Activated B cell treated with CpG ODN at 0.5 μM for 24 hours (primary cell): ENCODE measurements at places on chromosomes 3 and 15.

GRCh38 chr3:29079358-29079757, 201.5 kb upstream of the RBMS3 start:
- H3K4me3 ChIP-seq = no peak overlapping the region
- H3K36me3 ChIP-seq = no peaks in the 10 kb centered on the region
- H3K4me1 ChIP-seq = no peaks in the 10 kb centered on the region
- no peak for DNase-seq
- H3K27ac ChIP-seq = no peak overlapping the region
- no peaks in the 10 kb centered on the region for H3K27me3 ChIP-seq

GRCh38 chr3:109532257-109533216, 195.2 kb upstream of the DPPA4 start:
- no peaks in the 10 kb centered on the region for H3K36me3 ChIP-seq
- DNase-seq = no peak
- no peaks in the 10 kb centered on the region for H3K4me1 ChIP-seq
- H3K27me3 ChIP-seq = no peaks in the 10 kb centered on the region

DNA sequence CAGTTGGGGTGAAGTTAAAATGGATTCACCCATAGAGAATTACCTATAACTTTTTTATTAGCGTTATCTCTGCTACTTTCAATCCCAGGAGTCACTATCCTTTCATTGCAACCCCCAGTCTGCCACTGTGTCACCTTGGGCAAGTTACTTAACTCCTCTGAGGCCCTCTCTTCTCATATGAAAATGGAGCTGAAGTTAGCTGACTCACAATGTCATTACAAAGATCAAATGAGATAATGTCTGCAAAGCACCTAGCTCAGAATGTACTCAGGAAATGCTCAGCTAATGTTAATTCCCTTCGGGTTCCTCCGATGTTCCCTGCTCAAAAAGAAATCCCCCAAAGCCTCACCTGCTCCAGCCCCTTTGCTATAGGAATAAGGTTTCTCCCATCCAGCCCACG, 50.0 kb downstream of the TRIM42 start:
- H3K27ac ChIP-seq = no peak overlapping the region
- H3K27me3 ChIP-seq = peaks cover 6% of the 10 kb centered on the region
- no peak for DNase-seq
- H3K4me3 ChIP-seq = no peak overlapping the region
- H3K4me1 ChIP-seq = no peaks in the 10 kb centered on the region

DNA sequence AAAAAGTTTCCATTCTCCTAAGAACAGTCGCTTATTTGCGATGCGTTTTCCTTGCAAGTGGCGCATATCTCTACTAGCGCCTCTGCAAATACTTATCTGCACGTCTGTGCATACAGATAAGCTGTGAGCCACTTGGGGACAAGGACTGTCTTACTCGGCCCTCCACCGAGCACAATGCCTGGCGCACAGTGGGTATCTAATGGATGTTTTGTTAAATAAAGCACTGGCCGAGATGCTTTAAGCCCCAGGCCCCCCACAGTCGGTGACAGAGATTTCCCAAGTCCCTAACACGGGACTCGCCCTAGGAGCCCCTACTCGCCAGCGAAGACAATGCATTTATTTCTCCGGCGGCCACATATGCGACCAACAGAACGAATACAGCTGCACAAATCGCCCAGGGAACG, 503 bp downstream of the HLTF start:
- H3K27ac ChIP-seq = peak overlapping the region; percentile 87
- peaks cover 32% of the 10 kb centered on the region for H3K4me1 ChIP-seq
- H3K4me3 ChIP-seq = peak overlapping the region; percentile 99

DNA sequence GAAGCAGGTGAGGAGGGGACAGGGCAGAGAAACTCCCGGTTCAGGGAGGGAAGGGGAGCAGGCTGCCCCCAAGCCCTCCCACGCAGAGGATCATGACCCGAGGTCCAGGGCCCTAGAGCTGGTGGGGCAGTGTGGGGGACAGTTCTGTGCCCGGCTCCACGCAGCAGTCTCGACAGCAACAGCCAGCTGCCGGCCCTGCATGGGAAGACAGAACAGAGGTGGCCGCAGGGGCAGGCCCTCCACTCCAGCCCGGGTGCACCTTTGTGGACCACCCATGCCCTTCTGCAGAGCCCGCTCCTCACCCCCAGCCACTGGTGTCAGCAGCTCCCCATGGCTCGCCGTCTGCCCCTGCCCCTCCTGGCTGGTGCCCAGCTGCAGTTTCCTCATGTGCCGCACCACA, 7.7 kb downstream of the OGG1 start:
- H3K4me3 ChIP-seq = no peak overlapping the region
- H3K4me1 ChIP-seq = peaks cover 13% of the 10 kb centered on the region
- H3K36me3 ChIP-seq = peaks cover 55% of the 10 kb centered on the region
- no peak for DNase-seq
- H3K27me3 ChIP-seq = no peaks in the 10 kb centered on the region

- no peaks in the 10 kb centered on the region for H3K36me3 ChIP-seq
- no peak overlapping the region for H3K27ac ChIP-seq
- H3K4me1 ChIP-seq = no peaks in the 10 kb centered on the region
- H3K4me3 ChIP-seq = no peak overlapping the region
Measured at GRCh38 chr3:89245612-89246011, 138.2 kb downstream of the EPHA3 start.

DNA sequence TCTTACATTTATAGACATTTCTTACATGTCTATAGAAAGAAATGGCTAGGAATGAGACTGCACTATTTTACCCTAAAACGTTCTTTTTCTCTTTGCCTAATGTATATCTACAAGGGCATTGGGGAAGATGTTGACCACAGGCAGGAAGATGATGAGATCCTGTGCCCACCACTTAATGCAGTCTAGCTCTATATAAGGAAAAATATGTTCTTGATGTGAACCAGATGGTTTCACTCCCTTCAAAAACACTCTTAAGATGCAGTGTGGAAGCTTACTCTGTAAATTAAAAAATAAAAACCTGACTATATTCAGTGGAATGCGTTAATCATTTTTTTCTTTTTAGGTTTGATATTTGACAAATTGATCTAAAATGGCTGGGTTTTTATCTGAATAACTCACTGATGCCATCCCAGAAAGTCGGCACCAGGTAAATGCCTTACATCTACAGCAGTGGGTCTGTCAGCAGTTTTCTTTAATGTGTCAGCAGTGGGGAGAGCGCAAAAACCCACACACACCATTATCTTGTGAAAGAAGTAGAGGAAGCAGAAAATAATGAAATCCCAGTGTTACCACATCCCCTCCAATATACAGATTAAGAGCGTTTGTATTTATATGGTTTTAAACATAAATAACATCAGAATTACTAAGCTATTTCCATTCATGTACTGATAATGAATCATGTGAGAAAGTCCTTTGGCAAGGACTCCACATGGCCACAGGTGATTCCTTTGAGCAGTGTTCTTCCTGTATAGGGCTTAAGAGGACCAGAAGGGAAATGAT, 10.1 kb downstream of the AGTR1 start:
- H3K27ac ChIP-seq = no peak overlapping the region
- H3K4me1 ChIP-seq = no peaks in the 10 kb centered on the region
- no peaks in the 10 kb centered on the region for H3K27me3 ChIP-seq
- H3K36me3 ChIP-seq = no peaks in the 10 kb centered on the region

GRCh38 chr3:150096700-150097587, 126.2 kb upstream of the PFN2 start:
- H3K27ac ChIP-seq = no peak overlapping the region
- H3K4me1 ChIP-seq = no peaks in the 10 kb centered on the region
- no peaks in the 10 kb centered on the region for H3K27me3 ChIP-seq
- H3K4me3 ChIP-seq = no peak overlapping the region

DNA sequence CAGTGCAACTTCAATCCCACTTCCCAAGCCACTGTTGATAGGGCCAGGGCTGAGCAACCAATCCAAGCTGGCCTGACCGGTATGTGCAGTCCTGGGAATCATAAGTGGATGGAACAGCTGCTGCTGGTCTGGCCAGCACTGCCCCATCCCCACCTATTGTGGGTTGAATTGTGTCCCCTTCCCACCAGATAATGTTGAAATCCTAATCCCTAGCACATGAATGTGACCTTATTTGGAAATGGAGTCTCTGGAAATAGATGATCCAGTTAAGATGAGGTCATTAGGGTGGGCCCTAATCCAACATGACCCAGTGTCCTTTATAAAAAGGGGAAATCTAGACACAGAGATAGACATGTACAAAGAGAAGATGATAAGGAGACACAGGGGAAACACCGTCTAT, 13.7 kb upstream of the PDIA5 start:
- H3K27ac ChIP-seq = no peak overlapping the region
- peaks cover 3% of the 10 kb centered on the region for H3K27me3 ChIP-seq
- H3K36me3 ChIP-seq = no peaks in the 10 kb centered on the region
- no peak overlapping the region for H3K4me3 ChIP-seq
- no peak for DNase-seq
- no peaks in the 10 kb centered on the region for H3K4me1 ChIP-seq

DNA sequence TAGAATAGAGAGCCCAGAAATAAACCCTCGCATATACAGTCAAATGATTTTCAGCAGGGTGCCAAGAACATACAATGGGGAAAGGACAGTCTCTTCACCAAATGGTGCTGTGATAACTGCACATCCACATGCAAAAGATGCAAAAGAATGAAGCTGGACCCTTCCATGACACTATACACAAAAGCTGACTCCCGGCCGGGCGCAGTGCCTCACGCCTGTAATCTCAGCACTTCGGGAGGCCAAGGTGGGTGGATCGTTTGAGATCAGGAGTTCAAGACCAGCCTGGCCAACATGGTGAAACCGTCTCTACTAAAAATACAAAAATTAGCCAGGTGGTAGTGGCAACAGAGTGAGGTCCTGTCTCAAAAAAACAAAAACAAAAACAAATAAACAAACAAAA, 43.2 kb upstream of the IQSEC1 start:
- no peak for DNase-seq
- no peaks in the 10 kb centered on the region for H3K27me3 ChIP-seq
- H3K4me3 ChIP-seq = no peak overlapping the region
- no peaks in the 10 kb centered on the region for H3K36me3 ChIP-seq

- no peaks in the 10 kb centered on the region for H3K36me3 ChIP-seq
- no peaks in the 10 kb centered on the region for H3K27me3 ChIP-seq
- DNase-seq = no peak
Measured at GRCh38 chr15:60634815-60635214, 155.9 kb upstream of the ICE2 start.
